ENCODE measurements at places on chromosomes 3 and 15.

GRCh38 chr3:108940166-108940565 is 13.5 kb downstream of the GUCA1C start:
- no peak for DNase-seq

DNA sequence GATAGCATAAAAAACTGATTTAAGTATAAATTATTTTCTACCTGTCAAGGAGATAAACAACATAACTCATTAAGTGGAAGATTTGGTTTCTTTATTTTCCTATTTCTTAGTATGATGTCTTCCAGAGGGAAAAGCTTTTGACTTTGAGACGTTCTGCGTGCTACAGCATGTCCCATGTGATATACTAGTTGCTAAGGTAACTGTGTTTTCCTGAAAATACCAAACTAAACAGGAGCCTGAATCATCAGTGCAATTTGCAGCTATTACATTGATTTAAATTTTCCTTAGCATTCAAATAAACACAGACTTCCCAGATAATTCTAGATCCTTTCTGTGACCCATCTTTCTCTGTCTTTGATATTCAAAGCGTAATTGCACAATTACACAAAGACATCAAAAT is 117.7 kb upstream of the P2RY1 start:
- DNase-seq, result no peak

DNA sequence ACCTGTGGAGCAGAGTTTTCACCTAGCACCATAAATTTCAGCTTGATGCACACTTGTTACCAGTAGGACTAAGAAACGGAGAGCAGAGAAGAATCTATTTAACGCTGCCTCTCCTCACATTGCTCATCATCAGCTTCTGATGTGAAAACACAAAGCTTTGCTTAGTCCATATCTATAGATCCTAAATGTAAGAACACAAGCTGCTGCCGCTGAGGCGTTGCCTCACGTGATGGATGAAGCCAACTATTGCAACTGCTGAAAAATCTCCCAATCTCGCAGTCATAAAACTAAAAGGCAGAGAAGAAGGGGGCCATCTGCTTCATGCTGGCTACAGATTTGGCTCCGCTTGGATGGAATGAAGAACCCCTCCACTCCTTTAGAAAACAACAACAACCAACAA is 42.7 kb downstream of the CADPS start:
- no peak for DNase-seq

GRCh38 chr3:10377148-10377725 is 56.3 kb upstream of the SEC13 start:
- no peak for DNase-seq

DNA sequence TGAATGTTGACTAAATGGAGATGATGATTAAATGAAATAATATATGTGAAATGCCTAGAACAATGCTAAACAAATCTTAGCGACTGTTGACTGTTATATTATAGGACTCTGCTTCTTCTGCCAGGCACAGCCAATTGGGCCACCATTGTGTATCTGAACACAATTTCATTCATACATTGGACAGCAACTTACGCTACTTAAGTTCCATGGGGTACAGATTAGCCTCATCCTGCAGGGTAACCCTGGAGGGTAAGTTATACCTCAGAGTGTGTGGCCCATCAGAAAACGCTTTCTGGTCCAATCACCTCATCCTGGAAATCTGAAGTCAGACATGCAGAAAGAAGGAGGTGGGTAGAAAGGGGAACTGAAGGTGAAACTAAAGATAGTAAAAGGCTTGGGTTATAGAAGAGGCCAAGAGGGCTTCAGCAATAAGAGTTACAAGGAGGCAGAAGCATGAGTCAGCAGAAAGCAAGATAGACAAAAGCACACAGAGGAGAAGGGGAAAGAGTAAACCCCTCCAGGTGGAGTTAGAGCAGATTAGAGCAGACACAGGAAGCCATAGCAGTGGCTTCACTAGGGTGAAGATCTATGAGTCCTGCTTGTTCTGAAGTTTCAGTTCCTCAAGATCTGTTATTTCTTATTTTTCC is 119.3 kb upstream of the SLC24A5 start:
- no peak for DNase-seq

DNA sequence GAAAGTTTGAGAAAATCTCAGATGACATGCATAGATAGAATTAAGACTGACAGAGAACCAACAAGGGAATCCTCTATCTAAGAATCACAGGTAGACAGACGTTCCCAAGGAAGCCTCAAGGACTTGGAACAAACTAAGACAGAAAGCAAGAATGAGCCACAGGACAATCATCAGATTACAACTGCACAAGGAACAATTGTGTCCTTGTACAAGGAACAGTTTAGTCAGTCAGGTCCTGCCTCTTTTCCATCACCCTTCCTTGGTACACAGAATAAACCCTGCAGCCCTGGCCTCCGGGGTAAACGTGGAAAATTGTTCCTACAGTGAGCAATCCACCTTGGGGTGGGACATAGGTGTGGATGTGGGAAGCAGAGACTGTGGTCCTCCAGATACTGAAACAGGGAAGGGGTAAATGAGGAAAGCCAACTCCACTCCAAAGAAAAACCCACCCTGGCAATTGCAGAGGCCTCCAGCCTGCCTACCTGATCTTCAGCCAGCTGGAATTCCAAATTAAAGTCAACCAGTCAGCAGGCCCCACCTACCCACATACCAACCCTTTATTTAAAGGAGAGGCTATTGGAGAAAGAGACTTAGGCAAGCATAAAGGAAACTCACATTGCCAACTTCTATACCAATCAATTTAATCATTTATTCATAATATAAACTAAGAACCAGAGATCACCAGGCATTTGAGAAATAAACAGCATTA is 73.4 kb downstream of the ULK4 start:
- DNase-seq, result no peak

DNA sequence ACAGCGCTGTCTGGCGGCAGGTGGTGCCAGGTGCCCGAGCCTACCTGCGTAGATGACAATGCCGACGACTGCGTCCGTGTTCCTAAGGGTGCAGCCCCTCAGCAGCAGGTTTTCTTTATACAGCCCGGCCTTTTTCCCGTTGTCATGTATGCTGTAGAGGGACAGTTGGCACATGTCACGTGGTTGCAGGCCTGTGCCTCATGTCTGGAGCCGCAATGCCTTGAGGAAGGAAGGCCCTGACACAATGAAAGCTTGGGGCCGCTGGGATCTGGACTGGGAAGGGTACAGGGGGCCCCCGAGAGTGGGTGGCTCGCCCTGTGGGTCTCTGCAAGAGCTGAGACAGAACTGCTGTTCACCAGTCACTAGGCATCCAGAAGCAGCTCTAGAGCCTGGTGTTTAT is 136.0 kb downstream of the ATP10A start:
- DNase-seq, result no peak

GRCh38 chr3:20344400-20344959 is 158.5 kb upstream of the SGO1 start:
- no peak for DNase-seq

DNA sequence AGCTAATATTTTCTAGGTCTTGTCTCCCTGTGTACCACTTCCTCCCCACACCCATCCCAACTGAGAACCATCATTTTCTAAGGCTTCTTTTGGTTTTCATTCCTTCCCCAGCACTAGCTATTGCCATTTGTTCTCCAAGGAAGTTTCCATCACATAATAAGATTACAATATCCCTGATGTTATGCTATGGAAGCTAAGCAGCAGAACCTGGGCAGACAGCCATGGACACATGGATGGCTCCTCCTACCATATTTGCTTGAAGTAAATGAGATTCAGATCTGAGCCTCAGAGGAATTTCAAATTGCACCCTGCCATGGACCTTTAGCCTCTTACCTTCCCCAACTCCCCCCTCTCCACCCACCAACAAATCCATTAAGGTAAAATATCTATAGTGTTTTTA is 31.5 kb downstream of the GASK1A start:
- DNase-seq, result no peak

- DNase-seq, result no peak
These were observed 20.5 kb downstream of the MKRN2 start for GRCh38 chr3:12577379-12577778.

DNA sequence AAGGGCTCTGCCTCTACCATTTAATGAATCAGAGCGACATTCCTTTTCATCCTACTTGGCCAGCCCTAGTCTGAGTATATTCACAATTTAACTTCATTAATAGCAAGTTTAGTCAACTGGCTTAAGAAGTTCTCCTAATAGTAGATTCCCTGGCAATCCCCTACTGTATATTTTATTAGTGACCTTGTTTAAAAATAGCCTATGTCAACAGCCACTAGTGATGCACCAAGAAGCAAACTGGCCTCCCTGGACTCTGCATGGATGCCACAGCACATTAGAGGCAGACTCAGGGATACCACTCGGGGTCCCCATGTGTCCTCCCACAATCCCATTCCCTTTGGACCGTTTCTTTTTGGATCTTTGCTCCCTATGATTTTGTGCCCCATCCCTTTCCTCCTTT is 83.6 kb downstream of the THSD4 start:
- no peak for DNase-seq

DNA sequence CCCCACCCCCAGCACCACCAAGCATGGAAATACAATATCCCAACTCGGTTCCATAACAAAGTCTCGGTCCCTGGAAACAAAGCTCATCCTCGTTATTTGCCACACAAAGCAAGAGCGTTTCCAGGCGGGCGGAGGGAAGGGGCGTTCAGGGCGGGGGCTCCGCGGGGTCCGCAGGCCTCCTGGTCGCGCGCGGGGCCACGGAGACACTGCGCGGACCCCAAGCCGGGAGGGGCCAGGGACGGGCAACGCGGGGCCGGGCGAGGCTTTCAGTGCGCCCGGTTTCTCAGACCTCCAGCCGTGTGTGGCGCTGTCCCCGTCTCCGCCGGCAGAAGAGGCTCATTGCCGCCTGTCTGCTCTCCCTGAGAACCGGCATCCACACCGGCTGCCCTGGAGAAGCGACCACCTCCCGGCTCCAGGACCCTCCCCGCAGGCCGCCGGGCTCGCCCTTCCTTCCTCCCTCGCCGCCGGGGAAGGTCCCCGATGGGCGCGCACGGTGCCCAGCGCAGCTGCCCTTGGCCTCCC is 329.0 kb downstream of the OCA2 start:
- DNase-seq, result no peak

DNA sequence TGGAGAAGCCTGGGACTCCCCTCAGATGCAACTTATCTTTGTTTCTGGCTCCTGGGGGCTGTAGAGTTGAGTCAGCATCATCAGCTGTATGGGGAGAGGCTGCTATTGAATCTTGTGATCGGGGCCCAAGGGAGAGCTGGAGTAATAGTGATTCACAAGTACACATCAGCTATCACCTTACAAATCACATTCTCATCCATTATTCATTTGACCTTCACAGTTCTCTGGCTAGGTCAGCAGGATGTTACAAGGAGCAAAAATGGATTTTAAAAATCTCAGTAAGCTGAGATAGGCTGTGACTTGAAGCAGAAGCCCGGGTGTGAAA is 175.0 kb downstream of the OPA1 start:
- DNase-seq, result no peak
